ENCODE measurements at places on chromosomes 4 and X. TPM values are rescaled to one million over a fixed set of nuclear protein-coding genes. Genes with fewer than 3 reads are reported as not detected.

Gene EVC
- total RNA-seq, result 0.15 TPM

Gene HOPX
- total RNA-seq, result 0.42 TPM

Gene IQCM
- 0.20 TPM for total RNA-seq

Gene PRDM8
- 1.4 TPM for total RNA-seq

Gene CITED1
- 2.8 TPM for total RNA-seq

DNA sequence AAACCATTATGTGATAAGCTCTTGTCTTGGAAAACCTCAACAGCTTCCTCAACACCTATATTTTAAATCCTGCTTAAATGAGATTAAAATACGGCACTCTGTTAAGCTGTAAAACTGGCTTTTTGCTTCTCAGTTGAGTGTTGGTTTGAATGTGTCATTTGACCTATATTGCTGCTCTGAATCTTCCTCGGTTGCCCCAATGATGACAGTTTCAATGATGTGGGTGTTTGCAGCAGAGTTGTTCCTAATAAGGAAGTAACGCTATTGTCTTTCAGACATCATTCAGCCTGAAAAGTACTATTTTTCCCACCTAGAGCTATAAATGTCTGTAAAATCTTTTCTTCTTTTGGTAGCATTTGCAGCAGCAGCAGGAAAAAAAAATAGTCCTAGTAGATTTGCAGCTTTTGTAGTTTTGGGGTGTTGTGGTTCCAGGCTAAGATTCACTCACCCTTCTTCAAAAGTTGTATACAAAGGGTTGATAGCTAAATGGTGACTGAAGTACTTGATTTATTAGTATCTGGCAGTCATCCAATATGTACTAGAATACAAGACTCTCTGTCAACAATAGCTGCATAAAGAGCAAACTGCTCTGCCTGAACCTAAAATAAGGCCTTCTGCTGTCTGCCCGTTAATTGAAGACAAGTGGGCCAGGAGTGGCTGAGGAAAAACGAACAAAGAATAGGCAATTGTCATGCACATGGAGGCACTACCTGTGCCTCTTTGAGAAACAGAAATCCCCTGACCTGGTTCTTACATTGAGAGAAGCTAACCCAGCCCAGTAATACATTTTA is 333.1 kb downstream of the IL1RAPL1 start:
- no peak for DNase-seq

DNA sequence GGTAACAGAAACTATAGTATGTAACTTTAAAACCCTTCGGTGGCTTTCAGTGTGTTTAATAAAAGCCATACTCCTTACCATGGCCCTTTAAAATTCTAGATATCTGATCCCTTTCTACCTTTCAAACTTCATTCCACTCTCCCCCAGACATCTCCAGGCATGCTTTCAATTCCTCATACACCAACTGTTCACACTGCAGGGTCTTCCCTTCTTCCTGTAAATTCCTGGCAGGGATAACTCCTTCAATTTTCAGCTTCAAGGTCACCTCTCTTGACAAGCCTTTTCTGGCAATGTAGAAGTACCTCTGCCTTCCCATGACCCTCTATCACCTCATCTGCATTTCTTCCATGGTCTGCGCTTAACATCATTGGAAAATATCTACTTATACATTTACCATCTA is 60.8 kb downstream of the WDFY3 start:
- no peak for DNase-seq

DNA sequence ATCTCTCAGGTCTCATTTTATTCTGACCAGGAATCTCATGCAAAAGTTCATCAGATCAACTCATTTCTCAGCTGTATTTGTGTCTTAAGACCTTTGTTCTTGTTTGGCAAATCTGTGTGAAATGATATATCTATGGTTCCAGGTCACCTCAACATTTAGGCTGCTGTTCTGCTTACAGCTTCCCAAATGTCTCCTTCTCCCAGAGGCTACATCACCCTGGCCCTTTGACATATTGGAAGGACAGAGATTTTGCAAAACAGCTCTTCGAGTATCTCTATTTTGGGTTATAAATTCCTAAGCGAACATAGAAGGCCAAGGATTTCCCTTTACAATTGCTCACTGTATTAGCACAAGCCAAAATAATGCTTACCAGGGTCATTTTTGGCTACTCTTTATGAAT is 57.5 kb upstream of the GIMD1 start:
- no peak for DNase-seq

DNA sequence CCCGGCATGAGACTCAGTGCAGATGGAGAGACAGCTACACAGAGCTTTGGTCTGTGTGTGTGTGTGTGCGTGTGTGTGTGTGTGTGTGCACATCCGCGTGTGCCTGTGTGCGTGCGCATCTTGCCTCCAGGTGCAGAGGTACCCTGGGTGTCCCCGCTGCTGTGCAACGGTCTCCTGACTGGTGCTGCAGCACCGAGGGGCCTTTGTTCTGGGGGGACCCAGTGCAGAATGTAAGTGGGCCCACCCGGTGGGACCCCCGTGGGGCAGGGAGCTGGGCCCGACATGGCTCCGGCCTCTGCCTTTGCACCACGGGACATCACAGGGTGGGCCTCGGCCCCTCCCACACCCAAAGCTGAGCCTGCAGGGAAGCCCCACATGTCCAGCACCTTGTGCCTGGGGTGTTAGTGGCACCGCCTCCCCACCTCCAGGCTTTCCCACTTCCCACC is 14.3 kb downstream of the FGFR3 start:
- no peak for DNase-seq

- no peak for DNase-seq
These were observed 165.0 kb downstream of the EFHC2 start for GRCh38 chrX:44178274-44179053.

DNA sequence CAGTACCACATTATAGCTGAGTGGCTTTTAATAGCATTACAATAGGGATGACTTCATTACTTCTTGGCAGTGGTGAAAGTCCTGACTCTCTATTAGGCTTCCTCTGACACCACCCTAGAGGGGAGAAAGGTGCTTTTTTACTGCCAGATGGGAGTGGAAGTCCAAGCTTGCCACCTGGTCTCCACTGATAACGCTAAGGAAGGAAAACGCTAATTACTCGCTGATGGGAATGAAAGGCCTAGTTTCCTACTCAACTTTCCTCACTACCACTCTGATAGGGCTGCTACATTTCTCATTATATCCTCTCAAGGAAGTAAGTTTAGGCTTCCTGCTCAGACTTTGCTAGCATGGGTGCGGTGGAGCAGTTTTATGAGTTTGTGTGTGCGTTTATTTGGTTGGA is 62.3 kb upstream of the PAGE3 start:
- no peak for DNase-seq

- no peak for DNase-seq
These were observed 29.3 kb upstream of the CFAP299 start for GRCh38 chr4:80306260-80306659.

GRCh38 chrX:130184857-130185256 is 13.1 kb downstream of the RAB33A start:
- DNase-seq, result no peak

- peak; percentile 41 for DNase-seq
These were observed 96.5 kb upstream of the ESX1 start for GRCh38 chrX:104351173-104351769.

DNA sequence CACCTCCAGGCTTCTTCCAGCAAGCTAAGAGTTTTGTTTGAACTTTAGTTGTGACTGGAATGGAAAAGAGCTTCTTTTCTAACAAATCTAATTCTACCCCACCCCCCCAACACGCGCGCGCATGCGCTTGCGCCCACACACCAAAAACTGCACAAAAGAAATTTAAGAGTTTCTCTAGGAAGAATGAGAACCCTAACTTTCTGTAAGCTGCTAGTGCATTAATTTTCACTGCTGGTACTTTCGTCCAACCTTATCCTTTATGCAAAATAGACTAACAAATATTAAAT is 9.0 kb upstream of the INTU start:
- no peak for DNase-seq

GRCh38 chr4:127622921-127623796 is 9.6 kb upstream of the INTU start:
- no peak for DNase-seq

DNA sequence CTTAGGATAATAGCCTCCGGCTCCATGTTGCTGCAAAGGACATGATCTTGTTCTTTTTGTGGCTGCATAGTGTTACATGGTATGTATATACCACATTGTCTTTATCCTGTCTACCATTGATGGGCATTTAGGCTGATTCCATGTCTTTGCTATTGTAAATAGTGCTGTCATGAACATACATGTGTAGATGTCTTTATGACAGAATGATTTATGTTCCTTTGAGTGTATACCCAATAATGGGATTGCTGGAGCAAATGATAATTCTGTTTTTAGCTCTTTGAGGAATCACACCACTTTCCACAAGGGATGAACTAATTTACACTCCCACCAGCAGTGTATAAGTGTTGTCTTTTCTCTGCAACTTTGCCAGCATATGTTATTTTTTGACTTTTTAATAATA is 4.6 kb downstream of the RAB33B start:
- no peak for DNase-seq

DNA sequence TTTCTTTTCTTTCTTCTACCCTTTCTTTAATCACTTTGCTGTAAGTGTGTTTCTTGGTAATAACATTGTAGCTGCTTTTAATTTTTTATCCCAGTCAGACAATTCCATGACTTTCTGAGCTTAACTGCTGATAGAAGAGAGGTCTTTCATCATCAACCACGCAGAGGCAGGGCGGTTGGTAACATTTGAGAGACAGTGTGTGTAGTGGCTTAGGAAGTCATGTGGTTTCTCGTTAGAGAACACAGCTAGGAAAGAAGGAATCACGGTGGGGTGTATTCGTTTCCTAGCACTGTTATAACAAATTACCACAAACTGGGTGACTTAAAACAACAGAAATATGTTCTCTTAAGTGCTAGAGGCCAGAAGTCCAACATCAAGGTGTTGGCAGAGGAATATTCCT is 11.5 kb downstream of the PRPS2 start:
- no peak for DNase-seq

DNA sequence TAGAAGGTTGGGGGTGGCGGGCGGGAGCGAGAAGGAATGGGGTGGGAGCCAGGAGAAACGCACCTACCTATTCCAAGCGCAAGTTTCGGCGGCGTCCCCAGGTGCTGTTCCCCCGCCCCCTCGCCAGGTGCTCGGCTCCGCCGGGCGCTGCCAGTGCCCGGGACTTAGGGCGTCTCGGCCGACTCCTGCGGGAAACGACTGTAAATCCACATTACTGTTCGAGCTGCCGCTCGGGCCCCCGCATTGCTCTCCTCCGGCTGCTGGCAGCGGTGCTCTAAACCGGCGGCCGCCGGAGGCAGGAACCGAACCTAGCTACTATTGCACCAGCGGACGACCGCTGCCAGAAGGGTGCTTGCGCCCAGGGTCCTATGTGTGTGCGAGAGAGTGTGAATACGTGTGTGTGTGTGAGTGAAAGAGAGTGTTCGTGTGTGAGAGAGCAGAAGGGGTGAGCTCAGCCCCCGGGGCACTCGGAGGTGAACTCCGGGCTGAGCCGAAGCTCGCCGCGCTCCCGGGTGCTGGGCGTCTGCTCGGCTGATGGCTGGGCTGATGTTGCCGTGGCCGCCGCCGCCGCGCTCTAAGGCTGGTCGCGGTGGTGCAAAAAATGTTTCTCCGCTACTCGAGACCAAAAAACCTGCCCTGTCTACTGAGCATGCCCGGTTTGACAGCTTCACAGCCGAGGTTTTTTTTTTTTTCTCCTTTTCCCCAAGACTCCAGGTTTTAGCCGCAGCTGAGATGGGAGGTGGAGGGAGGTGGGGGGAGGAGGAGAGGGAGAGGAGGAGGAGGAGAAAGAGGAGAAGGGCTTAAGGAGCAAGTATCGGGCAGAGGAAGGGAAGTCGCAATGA is 115.7 kb upstream of the TEX13C start:
- DNase-seq, result no peak

DNA sequence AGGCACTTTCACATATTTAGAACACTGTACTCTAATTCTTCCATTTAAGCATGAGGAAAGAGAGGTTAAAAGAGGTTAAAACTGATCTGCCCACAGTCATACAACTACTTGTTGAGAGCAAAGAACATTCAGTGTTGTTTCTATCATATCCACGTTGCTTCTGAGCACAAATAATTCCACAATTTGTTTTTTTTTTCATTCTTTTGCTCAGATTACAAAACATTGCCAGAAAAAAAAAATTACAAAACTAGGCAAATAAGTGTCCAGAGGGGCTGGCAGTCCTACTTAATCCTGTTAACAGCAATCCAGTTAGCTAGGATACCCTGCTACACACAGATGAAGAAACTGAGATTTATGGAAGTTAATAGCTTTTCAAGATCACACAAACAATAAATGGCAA is 6.3 kb upstream of the USP53 start:
- no peak for DNase-seq

Measured in HCT116 (cell line).